Ovary (tissue), 10 donors: ENCODE measurements at places on chromosomes 16 and 17. TPM values are rescaled to one million over a fixed set of nuclear protein-coding genes. Genes with fewer than 3 reads are reported as not detected.

GRCh38 chr17:80387071-80387470, 27.9 kb upstream of the ENDOV start:
- no peak overlapping the region for H3K27ac ChIP-seq
- no peak for DNase-seq
- H3K4me3 ChIP-seq: no peak overlapping the region
- H3K36me3 ChIP-seq: no peaks in the 10 kb centered on the region

- no peak overlapping the region for H3K27ac ChIP-seq
- no peak for DNase-seq
- H3K4me3 ChIP-seq: no peak overlapping the region
- no peaks in the 10 kb centered on the region for H3K27me3 ChIP-seq
Observed at GRCh38 chr17:37079735-37080134, 131.0 kb downstream of the AATF start.

DNA sequence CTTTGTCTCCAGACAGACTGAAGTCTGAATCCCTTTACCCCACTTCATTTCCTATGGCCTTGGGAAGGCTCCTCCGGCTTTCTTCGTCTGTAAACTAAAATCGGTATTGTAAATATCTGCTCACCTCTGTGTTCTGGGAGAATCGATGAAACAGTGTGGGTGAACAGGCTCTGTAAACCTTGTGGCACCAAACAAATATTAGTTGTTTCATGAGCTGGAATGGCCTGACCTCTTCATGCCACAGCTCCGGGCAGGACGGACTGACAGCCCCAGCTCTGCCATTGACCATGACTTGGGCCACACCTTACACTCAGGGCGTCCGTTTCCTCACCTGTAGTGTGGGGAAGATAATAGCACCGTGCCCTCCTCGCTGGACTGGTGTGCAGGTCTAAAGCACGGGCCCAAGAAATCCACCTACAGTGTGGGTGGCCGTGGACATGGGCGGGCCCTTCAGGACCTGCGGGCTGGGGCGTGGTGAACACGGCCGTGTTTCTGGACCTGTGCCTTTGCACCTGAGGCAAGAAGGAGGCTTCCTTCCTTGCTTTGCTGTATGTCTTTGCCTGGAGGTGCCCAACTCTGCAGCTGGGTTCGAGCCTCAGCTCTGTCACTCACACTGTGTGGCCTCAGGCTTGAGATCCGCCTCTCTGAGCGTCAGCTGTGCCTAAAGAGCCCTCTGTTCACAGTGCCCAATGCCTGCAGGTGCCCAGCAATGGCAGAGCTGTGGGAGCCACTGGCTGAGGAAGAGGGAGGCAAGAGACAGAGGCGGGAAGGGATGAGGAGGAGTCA, 6.1 kb upstream of the OSGIN1 start:
- H3K36me3 ChIP-seq: no peaks in the 10 kb centered on the region
- peaks cover 4% of the 10 kb centered on the region for H3K4me1 ChIP-seq
- no peak overlapping the region for H3K27ac ChIP-seq

GRCh38 chr16:73231379-73231778, 183.5 kb upstream of the ZFHX3 start:
- H3K27me3 ChIP-seq: no peaks in the 10 kb centered on the region
- H3K36me3 ChIP-seq: no peaks in the 10 kb centered on the region
- no peak overlapping the region for H3K4me3 ChIP-seq
- peaks cover 2% of the 10 kb centered on the region for H3K4me1 ChIP-seq

DNA sequence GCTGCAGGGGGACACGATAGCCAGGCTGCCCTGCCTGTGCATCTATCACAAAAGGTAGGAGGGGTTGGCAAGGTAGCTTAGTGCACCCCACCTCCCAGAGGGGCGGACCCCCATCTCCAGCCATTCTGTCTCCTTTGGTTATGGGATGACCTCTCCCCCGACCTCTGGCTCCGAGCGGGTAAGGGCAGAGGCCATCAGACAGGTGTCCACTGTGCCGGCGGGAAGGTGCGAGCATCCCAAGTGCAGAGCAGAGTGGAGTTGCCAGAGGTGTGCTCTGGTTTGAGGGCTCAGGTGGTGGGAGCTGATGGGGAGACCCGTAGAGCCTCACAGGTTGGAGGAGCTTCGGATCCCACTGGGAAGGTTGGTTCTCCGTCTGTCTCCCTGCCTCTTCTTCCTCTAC, 11.7 kb downstream of the LDHD start:
- H3K4me3 ChIP-seq: no peak overlapping the region
- H3K36me3 ChIP-seq: no peaks in the 10 kb centered on the region
- no peak for DNase-seq
- no peak overlapping the region for H3K27ac ChIP-seq

GRCh38 chr17:4551141-4551540, 4.0 kb downstream of the MYBBP1A start:
- H3K36me3 ChIP-seq: no peaks in the 10 kb centered on the region
- DNase-seq: no peak
- no peak overlapping the region for H3K27ac ChIP-seq
- H3K27me3 ChIP-seq: no peaks in the 10 kb centered on the region
- no peak overlapping the region for H3K4me3 ChIP-seq
- peaks cover 9% of the 10 kb centered on the region for H3K4me1 ChIP-seq

Gene TRPV3
- total RNA-seq: 1.9 TPM

Gene WDR90
- 58.2 TPM for total RNA-seq

Gene PRR11
- 1.7 TPM for total RNA-seq
